ENCODE measurements at places on chromosomes 16 and 17. TPM values are rescaled to one million over a fixed set of nuclear protein-coding genes. Genes with fewer than 3 reads are reported as not detected.

GRCh38 chr17:60559659-60559994 is 33.6 kb upstream of the APPBP2 start:
- ATAC-seq: no peak

- no peak for ATAC-seq
These were observed 99.6 kb downstream of the SOCS1 start for GRCh38 chr16:11156401-11156800.

DNA sequence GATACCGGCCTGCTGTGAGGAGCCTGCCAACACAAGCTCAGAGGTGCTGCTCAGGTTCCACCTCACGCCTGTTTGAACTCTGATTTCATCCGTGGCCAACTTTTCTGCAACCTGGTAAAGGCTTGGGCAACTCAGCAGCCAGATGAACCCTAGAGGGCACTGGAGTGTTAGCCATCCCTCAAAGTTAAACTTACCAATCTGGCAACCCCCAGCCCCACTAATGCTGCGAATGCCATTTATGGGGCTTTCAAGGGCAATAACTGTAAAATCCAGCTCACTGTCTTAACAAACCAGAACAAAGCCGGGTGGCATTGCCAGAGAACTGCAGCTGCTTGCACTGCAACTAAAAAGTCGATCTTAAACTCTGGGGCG is 105.5 kb downstream of the AXIN2 start:
- no peak for ATAC-seq

GRCh38 chr16:2079311-2079800 is 31.6 kb downstream of the TSC2 start:
- ATAC-seq: no peak

Gene NT5M
- total RNA-seq: 10.0 TPM

Gene MAPT
- total RNA-seq: 102 TPM

Gene NPIPB5
- 29.6 TPM for total RNA-seq

- no peak for ATAC-seq
These were observed 19.9 kb downstream of the SP2 start for GRCh38 chr17:47915776-47916398.

DNA sequence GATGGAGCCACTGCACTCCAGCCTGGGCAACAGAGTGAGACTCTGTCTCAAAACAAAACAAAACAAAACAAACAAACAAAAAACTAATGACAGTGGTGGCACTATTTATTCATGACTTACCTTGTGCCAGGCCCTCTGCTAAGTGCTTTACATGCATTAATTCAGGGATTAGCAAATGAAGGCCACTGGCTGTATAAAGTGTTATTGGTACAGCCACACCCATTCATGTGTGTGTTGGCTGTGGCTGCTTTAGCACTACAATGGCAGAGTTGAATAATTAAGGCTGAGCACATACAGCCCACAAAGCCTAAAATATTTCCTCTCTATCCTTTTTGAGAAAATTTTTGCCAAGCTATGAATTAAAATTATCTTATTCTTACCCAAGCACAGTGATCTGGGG is 531.8 kb upstream of the CDH5 start:
- peak; percentile 32 for ATAC-seq

DNA sequence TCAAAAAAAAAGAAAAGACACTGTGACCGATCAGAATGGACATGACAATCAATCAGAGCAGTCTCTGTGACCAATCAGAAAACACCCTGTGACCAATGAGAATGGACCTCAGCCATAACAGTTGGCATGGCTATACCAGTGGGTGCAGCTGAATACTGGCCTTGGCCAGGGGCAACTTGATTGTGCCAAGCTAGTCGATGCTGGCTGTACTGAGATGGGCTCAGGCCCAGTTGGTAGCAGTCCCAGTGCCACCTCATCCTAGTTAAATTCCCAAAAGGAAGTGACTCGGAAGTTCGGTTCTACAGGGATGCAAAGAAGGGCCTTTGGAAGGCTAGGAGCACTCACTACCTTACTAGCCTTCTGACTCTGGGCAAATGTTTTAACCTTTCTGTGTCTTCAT is 37.2 kb upstream of the BCO1 start:
- no peak for ATAC-seq

Gene TEX19
- 0.14 TPM for total RNA-seq

DNA sequence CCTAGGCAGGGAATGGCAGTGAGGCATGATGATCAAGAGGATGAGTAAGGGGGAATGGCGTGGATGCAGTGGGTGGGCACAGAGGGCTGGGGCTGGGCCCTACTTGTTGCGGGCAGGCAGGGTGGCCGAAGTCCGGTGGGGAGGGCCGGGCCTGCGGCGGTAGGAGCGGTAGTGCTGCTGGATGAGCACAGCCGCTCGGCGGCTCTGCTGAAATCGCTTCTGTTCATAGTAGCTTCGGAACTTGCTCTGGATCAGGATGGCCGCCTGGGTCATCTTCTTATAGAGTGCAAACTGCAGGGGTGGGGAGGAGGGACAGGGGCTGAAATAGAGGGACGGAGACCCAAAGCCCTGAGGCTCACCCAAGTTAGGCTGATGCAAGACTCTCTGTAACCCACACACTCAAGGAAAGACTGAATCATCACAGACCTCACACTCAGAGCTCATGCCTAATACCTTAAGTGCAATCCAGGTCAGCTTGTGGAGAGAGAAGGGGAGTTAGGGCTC is 1.5 kb upstream of the SPAG7 start:
- ATAC-seq: no peak

DNA sequence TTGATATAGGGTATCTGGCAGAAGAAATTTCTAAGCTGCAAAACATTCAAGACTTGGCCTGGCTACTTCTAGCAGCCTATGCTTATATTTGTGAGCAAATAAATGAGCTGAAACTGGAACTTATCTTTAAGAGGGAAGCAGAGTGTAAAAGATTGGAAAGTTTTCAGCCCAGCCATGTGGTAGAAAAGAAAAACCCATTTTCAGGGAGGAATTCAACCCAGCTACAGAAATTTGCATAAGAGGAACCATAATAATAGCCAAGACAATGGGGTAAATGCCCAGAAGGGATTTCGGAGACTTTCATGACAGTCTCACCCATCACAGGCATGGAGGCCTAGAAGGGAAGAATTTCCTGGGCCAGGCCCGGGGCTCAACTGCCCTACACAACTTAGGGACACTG is 31.7 kb downstream of the RNF112 start:
- ATAC-seq: no peak
